ENCODE measurements at places on chromosomes 4 and X.

GRCh38 chr4:151599863-151600262 is 160.9 kb downstream of the GATB start:
- DNase-seq: no peak

DNA sequence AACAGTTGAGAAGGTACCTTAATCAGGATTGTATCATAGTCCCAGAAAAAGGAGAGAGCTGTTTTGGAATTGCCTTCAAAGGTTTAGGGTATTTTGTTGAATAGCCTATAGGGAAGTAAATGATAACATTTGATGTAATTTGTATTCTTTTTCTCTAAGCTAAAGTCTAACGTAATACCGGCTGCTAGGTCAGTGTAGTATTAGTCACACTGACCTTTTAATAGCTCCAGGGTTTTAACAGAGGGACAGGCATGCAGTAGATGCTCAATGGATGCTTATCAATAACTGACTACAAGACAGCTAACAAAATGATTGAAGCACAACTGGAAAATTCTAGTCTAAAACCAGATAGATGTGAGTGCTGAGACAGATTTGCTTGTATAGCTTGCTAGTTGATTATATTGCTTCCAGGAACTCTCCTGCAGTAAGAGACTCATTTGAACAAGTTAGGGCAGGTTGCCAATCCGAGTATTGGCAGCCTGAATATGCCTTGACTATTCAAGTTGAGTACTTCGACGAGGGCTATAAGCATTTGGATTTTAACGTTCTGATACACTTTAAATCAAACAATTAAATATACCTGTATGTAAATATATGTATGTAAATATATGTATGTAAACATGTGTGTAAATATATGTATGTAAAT is 16.5 kb upstream of the PNPLA4 start:
- DNase-seq: no peak

- peak; percentile 81 for DNase-seq
Measured at GRCh38 chr4:151659601-151660364, 101.0 kb downstream of the GATB start.

GRCh38 chrX:44585866-44586265 is 43.2 kb upstream of the FUNDC1 start:
- no peak for DNase-seq

GRCh38 chr4:90127223-90127705 is at the start of gene CCSER1:
CCSER1 (plus strand) TSS chr4:90127394.
- DNase-seq: peak; percentile 77

DNA sequence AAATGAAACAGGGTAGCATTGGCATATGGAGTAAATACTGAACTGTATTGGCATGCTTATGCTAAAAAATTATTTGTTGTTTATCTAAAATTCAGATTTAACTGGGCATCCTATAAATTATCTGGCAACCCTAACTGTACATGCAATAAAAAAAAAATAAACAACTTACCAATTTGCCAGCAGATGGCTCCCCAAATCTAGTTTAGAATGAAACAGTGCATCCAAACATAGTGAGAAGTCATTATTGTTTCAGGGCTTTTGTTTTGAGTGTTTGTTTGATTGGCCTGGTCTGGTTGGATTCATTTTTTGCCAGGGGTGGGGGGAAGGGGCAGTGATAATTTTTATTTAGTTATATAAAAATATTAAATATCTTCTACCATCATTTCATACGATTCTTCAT is 12.8 kb upstream of the NSUN7 start:
- DNase-seq: no peak

DNA sequence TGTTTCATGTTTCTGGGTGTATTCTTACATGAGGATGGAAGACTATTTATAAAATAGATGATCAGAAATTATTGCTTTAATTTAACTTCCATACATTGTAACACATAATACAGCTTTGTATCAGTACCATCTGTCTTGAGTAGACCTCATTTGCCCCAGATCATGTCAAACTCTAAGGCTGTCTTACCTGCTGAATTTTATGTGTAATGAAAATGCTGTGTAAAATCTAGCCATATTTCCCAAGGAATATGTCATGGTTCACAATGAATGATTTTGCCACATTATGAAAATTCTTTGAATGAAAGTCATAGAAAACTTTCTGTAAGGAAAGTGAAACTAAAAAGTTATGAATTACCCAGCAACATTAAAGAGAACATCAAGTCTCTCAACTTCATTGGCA is 7.4 kb downstream of the BDH2 start:
- no peak for DNase-seq

DNA sequence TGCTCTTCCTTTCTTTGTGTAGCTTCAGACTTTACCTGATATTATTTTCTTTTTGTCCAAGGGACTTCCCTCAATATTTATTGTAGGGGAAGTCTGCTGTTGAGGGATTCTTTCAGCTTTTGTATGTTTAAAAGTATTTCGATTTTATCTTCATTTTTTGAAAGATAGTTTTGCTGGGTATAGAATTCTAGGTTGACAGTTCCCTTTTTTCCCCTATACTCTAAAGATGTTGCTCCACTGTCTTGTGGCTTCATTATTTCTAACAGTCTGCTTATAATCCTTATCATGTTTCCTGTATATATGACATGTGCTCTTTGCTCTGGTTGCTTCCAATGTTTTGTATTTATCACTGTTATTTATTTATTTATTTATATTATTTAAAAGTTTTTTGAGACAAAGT is 57.3 kb downstream of the CYTL1 start:
- no peak for DNase-seq

DNA sequence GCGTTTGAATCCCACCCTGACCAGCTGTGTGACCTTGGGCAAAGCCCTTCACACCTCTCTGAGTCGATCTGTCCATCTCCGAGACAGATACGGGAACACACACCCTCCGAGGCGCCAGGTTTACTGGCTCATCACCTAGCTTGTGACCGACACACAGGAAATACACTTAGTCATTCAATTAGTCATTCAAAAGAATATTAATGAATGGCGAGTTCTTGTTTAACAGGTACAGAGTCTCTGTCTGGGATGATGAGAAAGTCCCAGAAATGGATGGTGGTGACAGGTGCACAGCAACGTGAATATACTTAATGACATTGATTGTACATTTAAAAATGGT is 80.6 kb downstream of the PPP2R2C start:
- no peak for DNase-seq

- no peak for DNase-seq
Measured at GRCh38 chr4:244471-244870, 60.8 kb downstream of the ZNF732 start.

DNA sequence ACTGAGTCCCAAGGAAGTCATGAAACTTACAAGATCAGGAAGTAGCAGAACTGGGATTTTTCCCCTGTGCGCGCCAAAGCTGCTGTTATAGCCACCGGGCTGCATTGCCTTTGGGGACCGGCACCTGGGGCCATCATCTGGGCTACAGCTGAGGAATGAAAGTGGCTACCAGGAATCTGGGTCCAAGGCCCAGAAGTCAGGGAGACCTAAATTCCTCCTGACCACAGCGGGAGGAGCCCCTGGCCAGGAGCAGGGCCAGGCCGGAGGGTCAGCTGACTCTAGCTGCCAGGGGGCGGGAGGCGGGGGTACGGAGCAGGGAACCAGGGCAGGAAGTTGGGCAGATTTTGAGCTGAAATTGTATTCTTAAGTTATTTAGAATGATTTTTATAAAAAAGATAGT is 242.4 kb downstream of the EVC2 start:
- DNase-seq: peak; percentile 23

DNA sequence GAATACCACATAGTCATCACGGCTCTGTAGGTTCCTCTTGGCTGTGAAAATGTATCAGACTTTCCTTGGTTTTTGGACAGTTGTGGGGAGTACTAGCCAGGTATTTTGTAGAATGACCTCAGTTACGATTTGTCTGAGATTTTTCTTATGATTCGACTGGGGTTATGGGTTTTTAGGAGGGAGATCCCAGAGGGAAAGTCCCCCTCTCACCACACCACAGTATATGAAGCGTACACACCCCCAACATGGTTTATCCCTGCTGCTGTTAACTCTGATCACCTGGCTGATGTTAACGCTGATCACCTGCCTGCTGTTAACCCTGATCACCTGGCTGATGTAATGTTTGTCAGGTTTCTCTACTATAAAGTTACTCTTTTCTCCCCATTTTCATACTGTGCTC is 72.6 kb downstream of the ANAPC4 start:
- DNase-seq: no peak

DNA sequence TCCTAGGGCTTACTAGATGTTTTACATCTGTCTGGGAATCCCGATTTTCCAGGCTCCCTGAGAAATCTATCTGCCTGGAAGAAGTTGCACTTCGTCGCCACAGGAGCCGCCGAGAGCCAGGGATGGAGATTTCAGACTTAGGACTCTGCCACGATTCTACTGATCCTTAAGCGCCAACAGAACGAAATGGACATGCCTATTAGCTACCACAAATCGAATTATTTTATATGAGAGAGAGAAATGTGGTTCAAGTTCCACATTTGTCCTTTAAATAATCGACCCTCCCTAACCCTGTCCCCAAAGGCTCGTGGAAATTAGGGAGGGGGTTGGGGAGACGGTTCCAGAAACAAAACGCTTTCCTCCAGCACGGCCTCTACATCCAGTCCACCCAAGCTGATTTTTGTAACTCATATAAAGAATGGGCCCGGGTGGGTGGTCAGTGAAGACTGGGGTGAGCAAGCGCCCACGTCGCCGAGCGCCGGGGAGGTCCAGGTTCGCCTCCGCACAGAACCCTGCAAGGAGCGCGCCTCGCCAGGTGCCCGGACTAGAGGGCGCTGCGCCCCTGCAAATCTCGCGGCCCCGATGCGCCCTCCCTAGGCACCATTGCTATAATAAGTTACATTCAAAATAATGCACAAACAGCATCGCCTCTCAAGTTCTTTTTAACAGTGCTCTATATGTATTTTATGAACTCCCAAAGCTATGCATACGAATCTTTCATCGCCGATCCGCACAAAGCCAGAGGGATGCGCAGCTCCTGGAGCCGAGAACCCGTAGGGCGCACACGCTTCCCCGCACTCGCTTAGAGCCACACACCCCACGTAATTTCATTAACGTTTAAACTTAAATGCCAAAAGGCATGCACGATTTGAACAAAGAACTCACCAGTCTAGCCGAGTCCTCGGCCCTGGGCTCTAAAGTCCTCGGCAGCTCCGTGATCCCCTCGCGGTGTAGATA is 2.1 kb upstream of the FAT1 start:
- peak; percentile 91 for DNase-seq

DNA sequence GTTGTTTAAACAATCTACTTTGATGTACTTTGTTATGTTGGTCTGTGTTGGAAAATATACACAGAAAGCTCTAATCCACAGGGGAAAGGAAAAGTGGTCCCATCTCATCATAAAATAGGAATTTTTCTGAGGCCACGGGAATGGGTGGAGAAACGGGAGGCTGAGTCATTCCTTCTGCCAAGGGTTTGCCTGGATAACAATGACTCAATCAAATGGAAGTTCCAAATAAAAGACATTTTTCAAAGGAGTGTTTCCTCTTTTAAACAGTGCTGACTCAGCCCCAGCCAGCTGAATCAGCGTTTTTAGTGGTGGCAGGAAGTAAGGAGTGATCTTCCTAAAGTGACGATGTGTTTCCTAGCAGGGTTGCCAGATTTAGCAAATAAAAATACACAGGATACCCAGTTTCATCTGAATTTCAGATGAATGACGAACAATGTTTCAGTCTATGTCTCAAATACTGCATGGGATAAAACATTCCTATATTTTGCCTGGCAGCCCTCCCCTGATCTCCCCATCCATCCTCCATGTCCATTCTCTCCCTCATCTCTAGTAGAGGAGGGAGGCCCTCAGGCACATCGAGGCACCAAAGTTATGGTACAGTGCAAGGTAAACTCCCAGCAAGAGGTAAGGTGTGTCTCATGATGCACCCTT is 345.4 kb upstream of the GATB start:
- peak; percentile 58 for DNase-seq

- no peak for DNase-seq
Measured at GRCh38 chr4:150251752-150252190, 173.5 kb downstream of the DCLK2 start.

DNA sequence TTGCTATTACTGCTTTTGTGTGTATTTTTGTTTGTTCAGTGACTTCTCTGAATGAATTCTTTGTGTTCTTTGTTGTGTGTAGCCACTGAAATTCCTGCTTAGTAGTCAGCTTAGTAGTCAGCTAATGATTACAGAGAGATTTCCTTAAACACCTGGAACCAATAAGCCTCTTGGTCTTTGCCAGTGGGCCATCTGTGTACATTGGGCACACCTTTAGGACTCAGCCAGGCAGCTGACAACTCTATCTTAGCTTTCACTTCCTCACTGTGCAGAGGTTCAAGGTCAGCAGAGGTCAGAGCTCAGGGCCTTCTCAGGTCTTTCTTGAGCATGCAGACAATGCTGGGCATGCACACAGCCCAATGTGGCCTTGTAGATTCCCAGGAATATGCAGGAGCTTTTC is 59.3 kb downstream of the RWDD4 start:
- no peak for DNase-seq

DNA sequence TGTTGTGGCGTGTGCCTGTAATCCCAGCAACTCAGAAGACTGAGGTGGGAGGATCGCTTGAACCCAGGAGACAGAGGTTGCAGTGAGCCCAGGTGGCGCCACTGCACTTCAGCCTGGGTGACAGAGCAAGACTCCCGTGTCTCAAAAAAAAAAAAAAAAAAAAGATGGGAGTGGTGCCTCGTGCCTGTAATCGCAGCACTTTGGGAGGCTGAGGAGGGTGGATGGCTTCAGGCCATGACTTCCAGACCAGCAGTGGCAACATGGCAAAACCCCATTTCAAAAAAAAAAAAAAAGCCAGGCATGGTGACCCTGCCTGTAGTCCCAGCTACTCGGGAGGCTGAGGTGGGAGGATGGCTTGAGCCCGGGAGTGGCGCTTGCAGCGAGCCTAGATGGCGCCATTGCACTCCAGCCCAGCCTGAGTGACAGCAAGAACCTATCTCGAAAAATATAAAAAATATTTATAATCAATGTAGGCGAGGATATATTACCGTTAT is 27.0 kb downstream of the EIF2S3 start:
- DNase-seq: peak; percentile 45

DNA sequence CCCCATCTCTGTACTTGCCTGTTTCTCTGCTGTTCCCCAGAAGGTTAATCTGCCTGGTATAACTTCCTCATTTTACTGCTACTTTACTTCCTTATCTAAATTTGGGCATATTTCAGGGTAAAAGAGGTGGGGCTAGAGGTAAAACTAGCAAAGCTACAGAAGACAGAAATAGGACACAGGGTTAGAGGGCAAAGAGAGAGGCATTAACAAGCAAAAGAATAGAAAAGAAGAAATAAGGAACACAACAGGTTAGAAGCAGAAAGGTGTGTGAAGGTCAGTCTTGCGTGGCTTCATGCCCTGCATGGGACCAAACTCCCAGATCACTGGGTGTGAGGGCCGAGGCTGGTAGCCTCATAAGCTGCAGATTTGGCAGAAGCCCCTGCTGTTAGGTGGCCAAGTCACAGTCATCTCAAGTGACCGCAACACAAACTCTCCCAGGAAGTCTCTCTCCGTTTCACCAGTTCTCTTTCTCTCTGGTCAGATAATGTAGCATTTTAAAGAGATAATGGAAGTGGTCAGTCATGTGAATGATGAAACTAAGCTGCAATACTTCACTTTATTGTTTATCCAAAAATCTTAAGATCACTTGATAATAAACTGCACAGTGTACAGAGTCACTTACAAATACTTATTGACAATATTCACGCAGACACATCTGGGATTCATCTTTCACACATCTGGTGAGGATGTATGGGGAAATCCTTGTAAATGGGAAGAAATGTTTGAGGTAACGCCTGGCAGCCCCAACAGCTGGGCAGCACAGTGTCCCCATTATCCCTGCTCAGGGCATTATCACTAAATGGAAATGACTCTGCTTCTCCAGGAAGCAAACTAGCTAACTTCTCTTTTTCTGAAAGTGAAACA is 16.4 kb downstream of the TMEM154 start:
- no peak for DNase-seq

- no peak for DNase-seq
Measured at GRCh38 chrX:10725071-10725470, 104.7 kb upstream of the MID1 start.

- DNase-seq: no peak
Measured at GRCh38 chr4:94420356-94420755, 31.4 kb upstream of the PDLIM5 start.

Measured in right forelimb (tissue), 1 donor.